ENCODE measurements at places on chromosomes 1 and 21.
A peak's percentile ranks its signal among the peaks of the same experiment; 100 is the strongest.

GRCh38 chr1:33365560-33365997 lies 44.7 kb upstream of the A3GALT2 start:
- DNase-seq: no peak

DNA sequence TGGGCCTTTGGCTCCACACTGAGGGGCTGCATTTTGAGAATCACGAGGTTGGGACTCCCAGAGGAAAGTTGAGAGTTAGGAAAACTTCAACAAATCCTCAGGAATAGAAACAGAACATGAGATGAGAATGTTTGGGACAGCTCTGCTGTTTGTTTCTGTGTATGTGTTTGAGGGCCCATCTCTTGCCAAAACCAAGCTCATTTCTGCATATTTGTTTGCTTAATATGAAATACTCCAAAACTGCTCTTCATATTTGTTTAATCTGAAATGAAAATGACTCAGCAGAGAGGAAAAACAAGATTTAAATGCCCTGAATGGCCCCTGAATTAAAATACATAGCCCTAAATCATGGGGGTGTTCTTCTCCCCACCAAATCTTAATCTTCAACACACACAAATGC lies 78.1 kb downstream of the DDR2 start:
- peak; percentile 24 for DNase-seq

DNA sequence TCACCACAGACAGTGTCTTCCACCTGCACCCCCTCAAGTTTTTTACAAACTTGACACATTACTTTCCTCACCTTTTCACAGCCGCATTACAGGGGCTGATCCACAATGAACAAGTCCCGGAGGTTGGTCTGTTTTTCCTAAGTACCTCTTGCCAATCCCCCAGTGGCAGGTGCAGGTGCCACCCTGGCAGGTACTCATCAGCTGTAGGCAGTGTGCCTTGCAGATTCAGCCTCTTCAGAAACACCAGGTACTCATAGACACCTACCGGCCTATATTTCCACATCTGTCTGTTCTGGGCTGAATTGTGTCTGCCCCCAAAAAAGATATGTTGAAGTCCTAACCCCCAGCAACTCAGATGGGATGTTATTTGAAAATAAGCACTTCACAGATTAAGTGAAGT lies 81.4 kb upstream of the CNIH3 start:
- no peak for DNase-seq

DNA sequence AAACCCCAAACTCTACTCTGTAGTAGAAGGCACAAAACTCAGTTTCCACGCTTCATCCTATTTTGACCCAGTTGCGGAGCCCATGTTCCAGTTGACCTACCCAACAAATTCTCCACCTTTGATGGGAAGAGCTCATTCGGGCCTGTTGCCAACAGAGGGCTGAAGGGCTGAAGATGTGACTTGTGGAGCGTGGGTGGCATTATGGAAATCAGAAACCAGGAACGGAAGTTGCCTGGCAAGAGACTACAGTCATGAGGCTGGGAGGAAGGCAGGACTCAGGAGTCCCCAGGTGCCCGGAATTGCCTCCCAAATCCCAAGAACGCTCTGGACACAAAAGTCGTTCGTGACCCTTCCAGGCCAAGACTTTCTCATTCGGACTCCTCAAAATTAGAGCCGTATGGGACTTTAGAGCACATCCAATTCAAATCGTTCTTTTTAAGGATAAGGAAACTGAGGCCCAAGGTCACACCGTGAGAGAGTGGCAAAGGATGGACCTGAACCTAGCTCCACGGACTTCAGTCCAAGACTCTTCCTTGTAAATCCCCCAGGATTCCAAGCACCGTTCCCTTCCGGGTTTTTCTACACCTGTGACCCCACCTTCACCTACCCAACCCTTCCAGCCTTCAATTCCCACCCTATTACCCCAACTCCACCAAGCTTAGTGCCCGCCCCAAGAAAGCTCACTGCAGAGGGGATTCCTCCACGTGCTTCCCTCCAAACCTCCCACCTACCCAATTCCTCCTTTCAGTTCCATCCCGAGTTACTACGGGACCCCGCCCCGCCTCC lies 739 bp downstream of the SMG5 start:
- no peak for DNase-seq

DNA sequence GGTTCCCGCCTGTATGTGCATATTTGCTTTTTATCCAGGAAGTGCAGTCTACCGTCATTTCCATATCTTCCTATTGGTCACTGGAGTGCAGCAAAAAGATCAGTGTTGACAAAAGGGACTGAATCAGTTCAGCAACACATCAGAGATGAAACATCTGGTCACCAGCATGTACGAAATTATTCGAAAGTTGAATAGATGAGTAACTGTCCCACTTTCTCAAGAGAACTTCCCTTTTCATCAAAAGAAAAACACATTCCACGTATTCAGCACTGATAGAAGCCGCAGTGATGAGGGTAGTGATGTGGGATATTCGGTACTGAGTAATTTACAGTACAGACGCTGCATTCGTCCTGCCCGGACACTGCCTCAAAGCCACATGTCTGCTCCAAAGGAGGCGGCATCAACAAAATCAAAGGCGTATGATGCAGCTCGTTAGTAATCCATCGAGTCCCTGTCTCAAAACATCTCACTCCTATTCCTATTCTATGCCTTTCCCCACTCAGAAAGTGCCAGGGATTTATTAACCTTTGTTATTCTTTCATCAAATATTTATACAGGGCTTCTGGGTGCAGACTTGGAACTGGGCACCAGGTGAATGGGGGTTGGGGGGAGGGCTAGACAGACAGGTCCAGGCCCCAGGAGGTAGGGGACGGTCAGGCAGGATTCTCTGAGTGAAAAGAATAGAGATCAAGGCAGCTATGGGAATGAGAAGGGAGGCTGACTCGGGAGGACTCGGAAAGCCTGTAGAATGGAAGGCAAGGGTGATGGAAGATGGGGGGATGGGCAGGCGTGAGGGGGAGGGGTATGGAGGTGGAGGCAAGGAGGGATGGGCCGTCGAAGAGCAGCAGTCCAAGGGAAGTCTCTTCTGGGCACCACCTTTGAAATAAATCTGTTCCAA lies 79.5 kb upstream of the SLC45A1 start:
- peak; percentile 69 for DNase-seq

- DNase-seq: no peak
Observed at GRCh38 chr1:23657659-23658275, 33.8 kb upstream of the RPL11 start.

DNA sequence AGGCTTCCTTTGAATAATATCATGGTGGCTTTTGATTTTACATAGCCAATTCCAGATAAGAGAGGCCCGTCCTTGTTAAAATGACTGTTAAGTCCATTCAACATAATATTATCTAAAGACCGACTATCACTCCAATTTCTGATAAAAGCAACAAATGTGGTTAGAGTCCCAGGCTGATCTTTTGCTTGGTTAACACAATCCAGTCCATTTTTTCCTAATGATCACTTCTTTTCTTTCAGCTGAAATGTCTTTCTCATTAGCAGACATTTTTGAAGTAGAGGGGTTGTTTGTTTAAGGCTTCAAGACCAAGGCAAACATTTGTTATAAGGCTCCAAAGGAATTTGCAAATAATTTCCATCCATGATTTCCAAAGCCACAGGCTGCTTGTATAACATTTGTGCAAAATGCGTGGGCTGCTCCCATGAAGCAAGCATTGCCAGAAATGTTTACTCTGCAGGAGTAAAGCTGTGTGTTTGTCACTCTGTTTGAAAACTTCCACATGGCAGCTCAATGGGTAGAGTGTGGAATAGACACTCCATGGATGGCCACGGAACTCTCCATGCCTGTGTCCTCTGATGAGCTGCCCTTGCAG lies 111.5 kb downstream of the PSMG1 start:
- no peak for DNase-seq

DNA sequence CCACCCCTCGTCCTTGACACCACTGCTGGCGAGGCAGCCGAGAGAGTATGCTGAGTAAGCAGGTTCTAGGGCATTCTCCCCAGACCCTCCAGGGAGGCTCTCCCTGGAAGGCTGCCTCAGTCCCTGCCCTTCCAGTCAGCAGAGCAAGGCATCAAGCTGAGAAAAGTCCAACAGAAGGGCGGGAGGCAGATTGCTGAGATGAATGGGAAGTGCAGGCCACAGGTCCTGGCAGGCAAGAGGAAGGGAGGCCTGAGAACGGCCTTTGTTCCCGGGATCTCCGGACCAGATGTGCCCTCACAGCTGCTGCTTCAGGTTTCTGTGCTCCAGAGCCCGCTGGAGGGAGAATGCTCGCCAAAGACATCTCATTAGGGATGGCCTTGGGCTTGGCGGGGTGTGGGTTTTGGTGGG lies 270.0 kb upstream of the VAMP3 start:
- no peak for DNase-seq

- DNase-seq: no peak
Observed at GRCh38 chr21:43767498-43767983, 8.6 kb downstream of the CSTB start.

GRCh38 chr1:195894411-195894810 lies 713.8 kb downstream of the KCNT2 start:
- DNase-seq: no peak

GRCh38 chr1:78096976-78097375 lies 51.2 kb downstream of the GIPC2 start:
- DNase-seq: no peak

DNA sequence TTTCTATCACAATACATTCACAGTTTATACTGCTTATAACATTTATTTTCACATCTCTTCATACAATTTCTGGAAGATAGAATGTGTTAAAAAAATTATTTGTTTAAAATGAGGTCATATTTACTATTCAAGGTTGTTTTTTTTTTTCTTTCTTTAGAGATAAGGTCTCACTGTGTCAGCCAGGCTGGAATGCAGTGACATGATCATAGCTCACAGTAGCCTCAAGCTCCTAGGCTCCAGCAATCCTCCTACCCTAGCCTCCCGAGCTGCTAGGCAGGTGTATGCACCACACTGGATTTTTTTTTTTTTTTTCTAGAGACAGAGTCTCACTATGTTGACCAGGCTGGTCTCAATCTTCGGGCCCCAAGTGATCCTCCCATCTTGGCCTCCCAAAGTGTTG lies 19.0 kb upstream of the RNF11 start:
- no peak for DNase-seq

- DNase-seq: no peak
Observed at GRCh38 chr1:72636631-72637030, 354.3 kb upstream of the NEGR1 start.

DNA sequence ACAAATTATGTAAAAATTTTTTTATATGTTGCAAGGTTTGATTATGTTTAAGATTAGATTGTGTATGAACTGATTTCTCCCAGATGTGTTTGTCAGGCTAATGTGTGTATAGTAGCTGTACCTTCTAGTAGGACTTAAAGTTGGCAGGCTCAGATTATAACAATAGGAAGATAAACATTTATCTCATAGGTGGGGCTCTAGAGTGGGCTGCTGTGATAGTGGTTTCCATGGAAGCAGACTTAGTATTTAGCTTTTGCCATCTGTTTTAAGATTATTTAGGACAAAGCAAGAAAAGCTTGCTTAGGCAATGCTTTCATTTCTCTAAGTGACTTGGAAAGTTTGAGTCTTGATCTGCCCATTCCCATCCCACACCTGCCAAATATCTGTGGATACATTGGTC lies 187.7 kb upstream of the CACYBP start:
- no peak for DNase-seq

DNA sequence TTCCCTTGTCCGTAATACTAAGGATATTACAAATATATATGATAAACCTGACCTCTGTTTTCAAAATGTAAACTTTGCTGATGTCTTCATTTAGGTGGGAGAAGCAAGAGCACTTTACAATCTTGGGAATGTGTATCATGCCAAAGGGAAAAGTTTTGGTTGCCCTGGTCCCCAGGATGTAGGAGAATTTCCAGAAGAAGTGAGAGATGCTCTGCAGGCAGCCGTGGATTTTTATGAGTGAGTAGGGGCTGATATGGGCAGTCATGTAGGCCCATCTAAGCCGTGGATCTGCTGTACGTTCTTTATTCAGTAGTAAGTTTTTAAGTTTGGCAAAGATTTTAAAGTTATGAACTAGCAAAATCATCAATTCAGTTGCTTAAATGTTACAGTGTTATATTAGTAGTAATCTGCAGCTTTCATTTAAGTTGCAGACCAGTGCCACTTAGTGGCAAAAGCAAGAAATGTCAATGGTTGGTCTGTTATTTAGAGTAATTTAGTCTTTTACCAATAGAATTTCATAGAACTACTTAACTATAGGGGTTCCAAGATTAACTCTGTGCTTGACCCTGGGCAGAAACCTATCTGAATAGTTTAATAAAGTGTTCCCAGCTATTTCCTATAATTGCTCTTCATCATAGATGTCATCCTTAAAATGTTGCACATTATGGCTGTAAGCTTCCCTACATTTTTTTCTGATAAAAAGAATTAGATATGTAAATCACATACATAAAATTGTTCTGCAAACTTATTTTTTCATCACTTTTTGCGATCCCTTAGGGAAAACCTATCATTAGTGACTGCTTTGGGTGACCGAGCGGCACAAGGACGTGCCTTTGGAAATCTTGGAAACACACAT lies 21.3 kb downstream of the GPSM2 start:
- DNase-seq: no peak

DNA sequence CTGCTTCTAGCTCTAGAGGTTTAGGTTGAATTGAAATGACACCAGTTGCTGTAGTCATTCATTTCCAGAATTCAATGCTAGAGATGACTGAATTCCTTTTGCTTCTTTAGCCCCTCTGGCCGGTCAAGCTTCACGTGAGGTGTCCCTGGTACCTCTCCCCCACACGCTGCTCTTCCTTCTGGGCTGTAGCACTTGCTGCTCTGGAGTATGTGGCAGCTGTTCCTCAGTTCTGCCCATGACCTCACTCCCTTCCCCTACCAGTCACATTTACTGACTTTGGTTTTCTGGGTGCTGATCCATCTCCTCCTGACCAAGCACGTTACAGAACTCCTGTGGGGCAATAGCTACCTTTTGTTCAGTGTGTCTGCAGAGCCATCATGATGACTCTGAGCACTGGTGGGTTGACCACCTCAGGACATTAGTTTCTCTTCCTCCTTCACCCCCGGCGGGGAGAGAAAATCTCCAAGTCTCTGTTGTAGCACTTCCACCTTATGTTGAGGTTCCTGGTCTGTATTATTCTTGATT lies 128.1 kb downstream of the HHAT start:
- DNase-seq: no peak

- DNase-seq: no peak
Observed at GRCh38 chr21:42409366-42409765, 5.7 kb downstream of the UBASH3A start.

DNA sequence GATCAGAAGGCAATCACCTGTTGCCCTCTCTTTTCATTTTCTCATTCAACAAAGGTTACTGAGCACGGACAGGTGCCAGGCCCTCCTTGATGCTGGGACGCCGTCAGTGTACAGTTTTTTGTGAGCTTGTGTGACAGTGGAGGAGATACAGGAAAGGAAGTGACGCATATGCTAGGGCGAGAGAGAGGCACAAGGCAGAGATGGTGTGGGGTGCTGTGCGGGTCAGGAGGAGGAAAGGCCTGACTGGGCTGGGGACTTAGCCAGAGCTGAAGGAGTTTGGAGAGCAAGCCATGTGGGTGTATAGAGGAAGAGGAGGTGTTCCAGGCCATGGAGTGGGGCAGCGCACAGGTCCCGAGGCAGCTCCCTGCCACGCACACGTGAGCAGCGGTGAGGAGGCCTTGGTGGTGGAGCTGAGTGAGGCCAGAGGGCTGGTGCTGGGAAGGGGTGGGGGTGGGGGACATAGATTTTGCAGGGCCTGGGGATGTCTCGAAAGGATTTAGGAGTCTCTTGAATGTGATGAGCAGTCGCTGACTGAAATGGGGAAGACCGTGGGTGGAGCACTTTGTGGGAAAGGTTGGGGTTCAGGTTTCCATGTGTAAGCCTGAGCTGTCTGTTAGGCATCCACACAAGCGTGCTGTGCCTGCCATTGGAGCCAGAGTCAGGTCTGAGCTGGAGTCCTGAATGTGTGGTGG lies 46.0 kb downstream of the TRAPPC10 start:
- DNase-seq: no peak

- no peak for DNase-seq
Observed at GRCh38 chr1:166272851-166273250, 106.0 kb upstream of the FAM78B start.
